ENCODE measurements at places on chromosomes 1 and 21.

GRCh38 chr21:37562920-37563640, 196.5 kb downstream of the DYRK1A start:
- DNase-seq, result no peak

DNA sequence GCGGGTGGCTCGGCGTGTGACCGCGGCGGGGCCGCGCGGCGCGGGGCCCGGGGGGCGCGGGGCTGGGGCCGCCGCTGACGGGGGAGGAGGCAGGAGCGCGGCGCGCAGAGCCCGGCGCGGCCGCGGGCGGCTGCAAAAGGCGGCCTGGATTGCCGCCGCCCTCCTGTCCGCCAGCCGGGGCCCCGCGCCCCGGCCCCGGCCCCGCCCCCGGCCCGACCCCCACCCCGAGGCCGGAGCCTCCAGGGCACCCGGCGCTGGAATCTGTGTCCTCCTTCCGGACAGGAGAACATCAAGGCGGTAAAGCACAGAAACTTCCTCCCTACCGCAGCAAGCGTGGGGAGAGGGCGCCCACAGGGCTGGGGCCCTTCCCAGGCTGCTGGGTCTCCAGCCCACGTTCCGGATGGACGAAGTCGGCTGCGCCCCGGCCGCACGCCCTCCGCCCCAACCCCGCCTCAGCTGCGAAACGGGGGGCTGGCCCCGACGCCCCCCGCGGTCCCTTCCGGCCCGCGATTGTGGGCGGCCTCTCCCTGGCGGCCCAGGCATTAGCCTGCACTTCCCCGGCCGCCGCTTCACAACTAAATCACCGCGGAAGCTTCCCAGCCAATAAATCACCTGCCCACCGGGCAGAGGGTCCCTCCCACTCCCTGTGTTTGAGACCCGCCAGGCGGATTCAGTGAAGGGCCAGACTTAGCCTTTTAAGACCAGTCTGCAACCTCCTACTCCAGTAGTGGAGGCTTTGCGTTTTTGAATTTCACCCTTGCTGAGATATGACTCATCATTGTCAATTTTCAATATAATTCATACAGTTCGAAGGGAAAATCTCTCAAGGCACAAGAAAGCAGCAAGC, 106.0 kb downstream of the SLC45A1 start:
- peak; percentile 19 for DNase-seq

- DNase-seq, result no peak
These were observed 71.4 kb downstream of the UCK2 start for GRCh38 chr1:165898837-165899236.

DNA sequence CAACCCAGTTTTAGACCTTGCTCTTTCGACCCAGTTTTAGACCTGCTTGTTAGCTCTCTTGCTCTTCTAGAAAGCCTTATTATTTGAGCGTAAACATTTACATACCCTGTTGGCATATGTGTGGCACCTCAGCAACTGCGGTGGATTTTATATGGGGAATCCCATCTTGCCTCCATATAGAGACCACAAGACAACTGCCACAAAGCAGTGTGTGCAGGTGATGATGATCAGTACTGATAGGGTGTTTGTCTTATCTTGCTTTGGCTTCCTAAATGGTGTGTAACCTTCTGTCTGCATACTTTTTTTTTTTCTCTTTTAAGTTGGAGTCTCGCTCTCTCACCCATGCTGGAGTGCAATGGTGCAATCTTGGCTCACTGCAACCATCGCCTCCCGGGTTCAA, 1270.8 kb downstream of the MRPL39 start:
- DNase-seq, result no peak

DNA sequence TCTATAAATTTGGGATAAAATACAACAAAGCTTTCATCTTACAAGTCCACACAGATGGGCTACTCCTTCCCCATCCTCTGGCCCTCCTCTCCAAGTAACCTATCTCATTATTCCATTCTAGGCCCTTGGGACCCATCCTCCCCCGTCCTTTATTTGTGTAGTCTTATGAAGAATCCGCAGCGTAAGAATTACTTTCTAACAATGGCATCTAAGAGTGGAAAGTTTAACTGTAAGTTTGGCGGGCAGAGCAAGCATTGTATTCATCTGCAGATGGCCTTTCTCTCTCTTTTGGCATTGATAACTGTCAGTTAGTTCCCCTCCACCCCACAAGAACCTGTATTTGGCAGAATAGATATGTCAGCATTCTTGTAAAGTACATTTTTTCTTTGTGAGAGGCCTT, 91.9 kb upstream of the TSPAN2 start:
- DNase-seq, result no peak

DNA sequence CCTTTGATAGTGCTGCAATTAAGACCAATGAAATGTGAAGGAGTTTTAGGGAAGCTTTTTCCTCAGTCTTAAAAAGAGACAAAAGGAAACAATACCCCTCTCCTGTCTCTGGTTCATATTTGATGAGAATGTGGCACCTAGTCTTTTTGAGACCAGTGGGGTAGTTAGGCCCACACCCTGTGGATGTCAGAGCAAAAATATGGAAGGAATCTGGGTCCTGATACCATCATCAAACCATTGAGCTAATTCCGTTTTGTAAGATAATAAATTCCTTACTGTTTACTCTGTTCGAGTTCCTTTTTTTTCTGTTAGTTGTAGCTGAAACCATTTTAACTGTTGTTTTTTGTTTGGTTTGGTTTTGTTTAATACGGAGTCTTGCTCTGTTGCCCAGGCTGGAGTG, 33.3 kb downstream of the PTPRC start:
- no peak for DNase-seq

- no peak for DNase-seq
These were observed 42.4 kb upstream of the RUNX1 start for GRCh38 chr21:35091496-35091895.

DNA sequence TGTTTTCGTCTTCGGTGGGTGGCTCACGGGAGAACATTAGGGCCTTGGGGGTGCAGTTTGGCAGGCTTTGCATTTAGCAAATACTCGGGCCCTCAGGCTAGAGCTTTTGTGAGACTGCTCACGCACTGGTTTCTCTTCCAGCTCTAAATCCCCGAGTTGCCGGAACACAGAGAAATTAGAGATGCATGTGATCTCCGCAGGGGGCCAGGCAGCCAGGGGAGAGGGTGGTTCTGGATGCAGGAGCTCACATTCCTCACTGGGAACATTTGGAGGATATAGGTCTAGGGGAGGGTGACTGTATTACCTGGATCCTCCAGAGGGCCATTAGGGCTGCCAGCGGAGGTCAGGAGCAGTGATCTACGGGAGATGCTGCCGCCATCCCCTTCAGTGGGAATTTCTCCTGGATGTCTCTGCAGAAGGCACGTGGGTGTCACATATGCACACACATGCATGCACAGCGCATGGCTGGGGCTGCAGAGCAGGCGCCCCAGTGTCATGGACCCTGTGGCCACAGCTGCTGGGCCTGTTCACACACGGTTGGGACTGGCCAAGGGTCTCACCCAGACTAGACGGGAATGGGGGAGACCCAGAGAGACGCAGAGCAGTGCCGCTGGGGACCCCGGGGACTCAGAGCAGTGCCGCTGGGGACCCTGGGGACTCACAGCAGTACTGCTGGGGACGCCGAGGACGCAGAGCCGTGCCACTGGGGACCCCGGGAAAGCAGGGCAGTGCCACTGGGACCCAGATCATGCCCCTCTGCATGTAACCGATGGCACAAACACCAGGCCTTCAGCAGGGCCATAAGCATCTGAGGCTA, 258.7 kb downstream of the CAMTA1 start:
- no peak for DNase-seq

- no peak for DNase-seq
These were observed 68.6 kb upstream of the RGS2 start for GRCh38 chr1:192740214-192740613.

GRCh38 chr1:224959115-224959514, 29.6 kb downstream of the DNAH14 start:
- DNase-seq, result no peak

DNA sequence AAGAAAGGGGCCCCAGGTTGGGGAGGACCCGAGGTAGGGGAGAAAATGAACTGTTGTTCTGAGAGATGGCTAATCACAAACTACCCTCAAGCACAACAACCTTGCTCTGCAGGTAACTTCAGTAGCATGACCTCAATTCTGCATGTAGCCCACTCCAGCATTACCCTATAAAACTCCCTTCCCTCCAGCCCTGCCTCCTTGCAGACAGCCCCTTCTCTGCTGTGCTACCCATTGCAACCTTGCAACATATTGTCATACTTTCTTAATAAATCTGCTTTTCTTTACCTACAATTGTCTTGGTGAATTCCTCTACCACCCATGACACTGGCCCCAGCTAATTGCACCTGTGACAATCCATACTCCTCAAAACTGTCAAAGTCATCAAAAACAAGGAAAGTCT, 428.9 kb downstream of the MATN1 start:
- DNase-seq, result no peak

Data from activated CD8-positive, alpha-beta memory T cell treated with anti-CD3 and anti-CD28 coated beads for 1 hour (primary cell).